ENCODE measurements at places on chromosomes 6 and 20. TPM values are rescaled to one million over a fixed set of nuclear protein-coding genes. Genes with fewer than 3 reads are reported as not detected.

The TTBK1 gene
- not detected for total RNA-seq

The GTSF1L gene
- total RNA-seq, result not detected

- no peak for DNase-seq
Measured at GRCh38 chr6:34522761-34523160, 33.4 kb downstream of the SPDEF start.

DNA sequence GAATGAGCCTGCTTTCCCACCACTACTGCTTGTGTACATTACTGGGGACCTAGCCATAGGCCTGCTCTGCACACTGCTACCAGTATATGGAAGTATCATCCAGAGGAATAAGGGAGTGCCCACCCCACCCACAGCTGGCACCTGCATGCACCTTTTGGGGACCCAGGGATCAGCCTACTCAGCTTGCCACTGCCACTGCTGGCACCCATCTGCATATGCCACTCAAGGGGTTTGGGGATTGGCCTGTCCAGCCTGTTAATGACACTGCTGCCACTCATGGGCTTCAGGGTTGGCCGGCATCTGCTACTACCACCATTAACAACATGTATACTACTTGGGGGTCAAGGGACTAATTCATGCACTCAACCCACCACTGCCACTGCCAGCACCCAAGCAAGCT, 832.1 kb downstream of the PHF3 start:
- DNase-seq, result no peak

- no peak for DNase-seq
Measured at GRCh38 chr6:98142839-98143238, 691.5 kb upstream of the POU3F2 start.

GRCh38 chr6:90413396-90413795, 116.8 kb upstream of the BACH2 start:
- no peak for DNase-seq

DNA sequence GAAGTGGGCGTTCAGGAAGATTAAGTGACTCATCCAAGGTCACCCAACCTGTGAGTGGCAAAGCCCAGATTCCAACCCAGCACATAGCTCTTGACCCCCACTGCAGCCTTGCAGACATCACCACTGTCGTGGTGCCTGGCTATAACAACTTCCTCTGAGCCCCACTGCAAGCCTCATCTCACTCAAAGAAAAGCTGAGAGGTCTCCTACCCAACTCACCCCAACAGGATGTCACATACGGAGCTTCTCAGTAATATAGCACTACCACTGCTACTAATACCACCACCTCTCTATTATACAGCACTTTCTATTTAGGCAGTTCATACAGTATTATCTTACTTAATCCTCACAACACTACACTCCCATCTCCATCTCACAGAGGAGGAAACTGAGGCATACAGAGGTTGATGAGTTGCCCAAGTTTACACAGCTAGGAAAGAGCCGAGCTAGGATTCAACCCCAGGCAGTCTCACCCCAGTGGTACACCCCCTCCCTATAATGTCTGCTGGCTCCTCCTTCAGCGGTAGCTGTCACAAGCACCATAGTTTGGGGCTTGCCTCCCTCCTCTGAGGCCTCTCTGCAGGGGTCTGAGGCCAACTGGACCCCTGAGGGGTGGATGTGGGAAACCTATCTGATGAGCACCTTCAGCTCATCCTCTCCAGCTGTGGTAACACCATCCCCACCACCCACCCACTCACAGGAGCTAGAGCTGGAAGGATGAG, 19.5 kb downstream of the TFEB start:
- no peak for DNase-seq

- DNase-seq, result no peak
Measured at GRCh38 chr6:47103931-47104330, 61.8 kb upstream of the ADGRF1 start.

Data from lower leg skin (tissue), 4 donors.